Dorsolateral prefrontal cortex (tissue), 122 donors: ENCODE measurements at places on chromosomes 16 and 17.
A peak's percentile ranks its signal among the peaks of the same experiment; 100 is the strongest.

DNA sequence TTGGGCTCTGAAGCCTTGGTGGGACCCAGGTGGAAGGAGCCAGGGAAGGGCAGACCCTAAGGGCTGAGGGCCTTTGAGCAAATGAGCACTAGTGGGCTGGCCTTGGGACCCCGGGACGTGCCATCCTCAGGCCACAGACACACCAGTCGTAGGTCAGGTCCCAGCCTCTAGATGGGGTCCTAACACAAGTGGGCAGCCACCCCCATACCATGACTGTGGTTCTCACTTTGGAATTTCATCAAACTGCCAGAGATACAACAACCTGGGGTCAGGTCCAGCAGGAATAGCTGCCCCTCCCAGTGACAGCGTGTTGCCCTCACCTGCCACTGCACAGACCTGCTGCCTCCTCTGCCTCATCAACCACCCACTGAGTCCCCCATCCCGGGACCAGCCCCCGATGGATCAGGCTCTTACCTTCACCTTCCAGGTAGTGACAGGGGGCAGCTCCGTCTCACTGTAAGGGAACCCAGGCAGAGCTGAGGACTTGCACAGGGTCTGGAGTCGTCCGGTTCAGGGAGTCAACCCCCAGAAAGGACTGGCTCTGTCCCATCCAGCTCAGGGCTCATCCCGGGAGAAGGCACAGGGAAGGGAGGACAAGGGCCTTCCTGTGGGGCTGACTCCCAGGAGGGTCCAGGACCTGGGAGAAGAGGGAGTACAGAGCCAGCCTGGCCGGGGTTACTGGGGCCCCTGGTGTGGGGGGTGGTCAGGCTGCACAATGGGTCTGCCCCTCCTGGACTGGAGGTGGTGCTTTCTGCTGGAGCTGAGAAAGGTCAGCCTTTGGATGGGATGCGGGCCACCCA lies 40.0 kb downstream of the LGALS9 start:
- no peak for DNase-seq

DNA sequence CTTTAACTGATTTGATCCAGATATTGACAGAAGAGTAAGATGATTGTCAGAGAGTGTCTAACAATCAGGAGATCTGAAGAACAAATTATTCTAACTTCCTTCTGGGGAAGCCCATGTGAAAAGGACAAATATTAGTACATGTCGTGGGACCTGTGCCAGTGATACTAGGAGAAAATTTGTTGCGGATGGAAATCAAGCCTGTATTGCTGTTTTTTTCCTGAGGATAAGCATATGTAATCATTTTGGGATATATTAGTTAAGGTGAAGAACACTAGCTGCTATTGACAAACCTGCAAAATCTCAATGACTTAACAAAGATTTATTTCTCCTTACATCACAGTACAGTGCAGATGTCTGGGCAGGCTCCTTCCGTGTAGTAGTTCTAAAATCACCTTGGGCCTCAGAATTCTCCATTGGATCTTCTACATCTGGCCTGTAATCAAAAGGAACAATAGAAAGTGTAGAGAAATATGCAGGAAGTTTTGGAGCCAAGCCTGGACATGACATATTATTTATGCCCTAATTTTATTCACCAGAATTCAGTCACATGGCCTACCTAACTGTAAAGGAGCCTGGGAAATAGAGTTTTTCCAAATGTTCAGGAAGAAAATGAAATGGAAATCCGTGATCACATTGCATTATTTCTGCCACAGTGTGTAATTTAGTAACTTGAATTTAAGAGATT lies 58.3 kb downstream of the CYB561 start:
- no peak for DNase-seq

DNA sequence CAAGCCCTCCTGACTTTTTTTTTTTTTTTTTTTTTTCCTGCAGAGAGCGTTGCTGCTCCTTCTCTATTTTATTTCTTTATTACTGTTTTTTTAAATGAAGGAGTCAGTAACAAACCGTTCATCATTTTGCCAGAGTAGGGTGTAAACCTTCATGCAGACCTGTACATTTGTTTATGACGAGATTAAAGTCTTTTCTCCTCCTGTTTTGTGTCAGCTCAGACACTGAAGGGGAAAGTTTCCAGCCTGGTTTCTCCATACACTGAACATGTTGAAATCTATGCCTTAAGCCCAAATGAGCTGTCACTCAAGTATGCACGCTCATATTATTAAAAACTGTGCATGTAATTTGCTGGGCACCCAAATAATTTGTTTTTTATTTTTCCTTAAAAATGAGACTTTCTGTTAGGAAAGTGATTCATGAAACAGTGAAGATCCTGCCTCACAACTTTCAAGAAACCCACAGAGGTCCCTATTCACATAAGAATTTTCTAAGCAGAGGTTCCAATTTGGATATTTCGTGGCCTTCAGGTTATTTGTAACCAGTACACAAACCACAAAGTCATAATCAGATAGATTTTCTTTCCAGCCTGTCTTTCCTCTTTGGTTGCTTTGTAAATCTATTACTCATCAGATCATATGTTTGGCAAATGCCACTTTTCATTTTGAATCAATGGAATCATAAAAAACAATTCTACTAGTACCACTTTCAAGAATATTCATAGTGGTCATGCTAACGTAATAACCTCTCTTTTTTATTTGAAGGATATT lies 700.3 kb downstream of the MAF start:
- no peak for DNase-seq

GRCh38 chr16:11306997-11307638 lies 26.0 kb upstream of the PRM1 start:
- no peak for DNase-seq

- no peak for DNase-seq
These were observed 32.1 kb upstream of the KRT17 start for GRCh38 chr17:41656249-41657023.

DNA sequence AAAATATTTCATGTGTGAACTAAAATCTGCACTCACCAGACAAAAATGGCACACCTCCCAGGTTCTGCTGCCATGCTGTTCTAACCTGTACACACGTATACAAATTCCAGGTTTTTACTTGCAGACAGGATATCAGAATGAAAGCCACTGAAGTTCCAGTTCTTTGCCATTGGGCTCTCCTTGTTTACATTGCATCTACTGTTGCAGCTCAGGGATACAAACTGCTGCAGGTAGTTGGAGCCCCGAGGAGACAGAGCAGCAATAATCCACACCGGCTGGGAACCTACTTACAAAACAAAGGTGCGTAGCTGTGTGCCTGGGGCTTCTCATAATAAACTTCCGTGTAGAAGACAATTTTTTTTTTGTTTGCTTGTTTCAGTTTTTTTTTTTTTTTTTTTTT lies 59.6 kb downstream of the HAPSTR1 start:
- no peak for DNase-seq

DNA sequence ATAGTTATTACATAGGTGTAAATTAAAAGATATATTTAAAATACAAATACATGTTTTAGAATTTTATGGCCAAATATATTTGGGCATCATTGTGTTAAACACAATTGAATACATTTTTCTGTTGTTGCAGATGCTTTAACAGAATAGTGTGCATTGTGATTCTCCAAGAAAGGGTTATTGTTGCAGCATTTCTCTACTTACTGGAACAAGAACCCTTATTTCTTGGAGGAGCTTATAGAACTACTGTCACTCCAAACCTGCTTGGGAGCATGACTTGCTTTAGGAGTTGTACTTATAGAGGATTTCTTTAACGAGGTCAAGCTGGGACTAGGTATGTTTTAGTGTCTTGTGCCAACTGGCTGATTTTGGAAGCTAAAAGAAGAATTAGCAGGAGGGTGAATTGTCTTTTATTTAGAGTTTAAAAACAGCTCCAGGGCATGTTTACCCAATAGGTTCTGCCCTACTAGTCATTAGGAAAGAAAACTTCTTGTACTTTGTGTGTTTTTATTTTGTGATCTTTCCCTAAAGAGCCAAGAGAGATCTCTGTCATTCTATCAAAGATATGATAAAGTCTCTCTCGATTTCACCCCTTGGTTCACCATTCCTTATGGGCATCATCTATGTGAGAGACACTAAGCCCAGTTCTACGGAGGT lies 279.8 kb upstream of the SALL1 start:
- no peak for DNase-seq

GRCh38 chr17:571224-571623 lies 143.4 kb downstream of the VPS53 start:
- no peak for DNase-seq

DNA sequence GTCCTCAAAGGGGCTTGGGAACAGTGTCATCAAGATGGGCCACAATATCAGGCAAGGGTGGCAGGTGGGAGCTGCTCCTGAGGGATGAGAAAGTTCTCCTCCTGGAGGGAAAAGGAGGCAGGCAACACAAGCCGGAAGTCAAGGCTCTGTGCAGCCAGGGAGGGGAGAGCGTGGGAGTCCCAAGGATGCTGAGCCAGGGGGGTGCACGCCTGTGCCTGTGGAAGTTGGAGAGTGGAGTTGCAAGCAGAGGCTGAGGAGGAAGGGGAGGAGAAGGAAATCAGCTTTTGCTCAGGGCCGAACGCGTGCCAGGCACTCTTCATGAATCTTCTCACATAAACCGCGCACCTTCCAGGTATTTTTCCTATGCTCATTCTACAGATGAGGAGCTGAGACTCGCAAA lies 7.4 kb upstream of the SLC13A2 start:
- no peak for DNase-seq

GRCh38 chr17:13182450-13182849 lies 164.6 kb upstream of the ELAC2 start:
- DNase-seq = no peak

GRCh38 chr17:30095507-30096244 lies 20.9 kb upstream of the NSRP1 start:
- DNase-seq = no peak

- no peak for DNase-seq
These were observed 23.4 kb downstream of the ACSM1 start for GRCh38 chr16:20673882-20674683.

DNA sequence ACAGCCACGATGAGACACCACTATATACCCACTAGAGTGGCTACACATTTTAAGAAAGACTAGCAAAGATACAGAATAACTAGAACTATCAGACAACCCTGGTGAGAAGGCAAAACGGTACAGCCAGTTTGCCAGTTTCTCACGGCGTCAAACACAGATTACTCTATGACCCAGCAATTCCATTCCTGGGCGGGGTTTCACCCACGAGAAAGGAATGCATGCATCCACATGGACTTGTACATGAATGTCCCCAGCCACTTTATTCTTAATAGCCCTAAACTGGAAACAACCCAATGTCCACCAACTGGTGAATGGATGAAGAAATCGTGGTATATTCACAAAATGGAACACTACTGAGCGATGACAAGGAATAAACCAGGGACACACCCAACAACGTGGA lies 74.5 kb downstream of the MYH10 start:
- DNase-seq = no peak

DNA sequence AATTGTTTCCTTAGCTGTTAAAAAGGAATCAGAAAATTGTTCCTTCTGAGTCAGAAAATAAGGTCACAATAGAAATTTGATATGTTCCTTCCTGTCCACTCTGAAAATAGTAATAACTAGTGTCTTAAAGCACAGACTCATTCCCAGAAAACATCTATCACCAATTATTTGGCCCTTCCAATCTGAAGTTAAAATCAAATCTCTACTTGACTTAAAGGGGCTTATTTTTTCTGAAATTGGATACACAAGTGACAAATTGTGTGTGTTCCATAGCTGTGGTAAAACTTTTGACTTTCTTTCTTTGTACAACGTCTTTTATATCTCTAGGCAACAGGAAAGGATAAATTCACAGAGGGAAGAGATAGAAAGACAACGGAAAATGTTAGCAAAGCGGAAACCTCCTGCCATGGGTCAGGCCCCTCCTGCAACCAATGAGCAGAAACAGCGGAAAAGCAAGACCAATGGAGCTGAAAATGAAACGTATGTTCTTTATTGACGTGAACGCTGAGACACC lies 54.5 kb upstream of the MRC2 start:
- DNase-seq = no peak

DNA sequence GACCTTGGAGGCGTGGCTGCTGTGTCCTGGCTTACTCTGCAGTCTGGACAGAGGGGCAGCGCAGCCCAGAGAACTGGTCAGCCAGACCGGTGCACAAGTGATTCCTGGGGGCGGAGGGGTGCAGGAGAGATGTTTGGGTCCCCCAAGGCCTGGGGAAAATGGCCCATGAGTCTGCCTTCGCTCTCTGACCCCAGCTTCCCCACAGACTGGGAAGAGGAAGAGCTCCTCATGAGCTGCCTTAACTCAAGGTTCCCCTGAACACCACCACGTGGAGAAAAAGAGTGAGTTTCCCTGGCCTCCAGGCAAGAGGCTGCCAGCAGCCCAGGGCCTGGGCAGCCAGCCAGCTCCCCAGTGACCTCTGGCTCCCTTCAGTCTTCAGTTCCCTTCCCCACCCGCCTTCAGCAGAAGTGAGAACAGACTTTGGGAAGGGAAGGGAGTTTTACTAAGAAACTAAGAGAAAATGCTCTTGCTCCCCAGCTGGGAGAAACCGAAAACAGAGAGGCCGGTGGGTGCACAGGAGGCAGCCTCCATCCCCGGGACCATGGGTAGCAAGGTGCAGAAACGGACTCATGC lies 2.0 kb upstream of the C17orf99 start:
- peak; percentile 67 for DNase-seq

DNA sequence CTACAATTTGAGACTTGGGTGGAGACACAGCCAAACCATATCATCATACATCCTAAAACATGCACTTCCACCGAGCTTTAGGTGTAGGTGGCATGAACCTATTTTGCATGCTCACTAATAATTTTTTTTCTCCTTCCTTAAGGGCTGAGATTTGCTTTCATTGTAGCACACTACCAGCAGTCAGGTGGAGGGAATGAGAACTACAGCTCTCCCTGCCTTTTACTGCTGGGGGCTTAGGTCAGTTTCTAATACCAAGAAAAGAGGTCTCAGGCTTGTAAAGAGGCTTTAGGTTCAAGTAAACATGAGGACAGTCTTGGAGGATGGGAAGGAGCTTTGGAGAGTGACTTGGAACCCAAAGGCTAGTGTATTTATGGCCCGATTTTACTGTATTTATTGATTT lies 22.0 kb downstream of the CFAP20 start:
- DNase-seq = no peak
